SK-N-MC (cell line): ENCODE measurements at places on chromosomes 3 and 15.

GRCh38 chr3:189947948-189948723 lies 172.6 kb downstream of the P3H2 start:
- DNase-seq: peak; percentile 96

- no peak for DNase-seq
Observed at GRCh38 chr3:37397396-37397795, 223.0 kb upstream of the LRRFIP2 start.

DNA sequence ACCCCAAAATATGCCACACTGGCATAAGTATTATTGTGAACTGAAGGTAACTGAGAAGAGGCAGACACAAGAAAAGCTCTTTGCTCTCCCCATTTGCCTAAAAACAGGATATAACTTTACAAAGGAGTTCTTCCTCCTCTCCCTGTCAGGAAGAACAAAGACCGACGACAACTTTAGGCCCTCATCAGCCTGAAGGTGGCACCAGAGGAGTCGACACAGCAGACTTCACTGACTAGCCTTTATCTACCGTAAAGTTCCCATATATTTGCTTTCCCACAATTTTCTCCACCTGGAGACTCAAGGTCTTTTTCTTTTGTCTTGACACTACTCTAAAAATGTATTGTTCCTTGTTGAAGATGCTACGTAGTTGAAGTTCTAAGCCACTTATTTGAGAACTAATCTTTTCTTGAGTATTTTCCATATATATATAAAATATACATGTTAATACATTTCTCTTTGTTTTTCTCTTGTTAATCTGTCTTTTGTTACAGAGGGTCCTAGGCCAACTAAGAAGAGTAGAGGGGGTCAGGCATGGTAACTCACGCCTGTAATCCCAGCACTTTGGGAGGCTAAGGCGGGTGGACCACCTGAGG lies 16.2 kb upstream of the XIRP1 start:
- DNase-seq: no peak

DNA sequence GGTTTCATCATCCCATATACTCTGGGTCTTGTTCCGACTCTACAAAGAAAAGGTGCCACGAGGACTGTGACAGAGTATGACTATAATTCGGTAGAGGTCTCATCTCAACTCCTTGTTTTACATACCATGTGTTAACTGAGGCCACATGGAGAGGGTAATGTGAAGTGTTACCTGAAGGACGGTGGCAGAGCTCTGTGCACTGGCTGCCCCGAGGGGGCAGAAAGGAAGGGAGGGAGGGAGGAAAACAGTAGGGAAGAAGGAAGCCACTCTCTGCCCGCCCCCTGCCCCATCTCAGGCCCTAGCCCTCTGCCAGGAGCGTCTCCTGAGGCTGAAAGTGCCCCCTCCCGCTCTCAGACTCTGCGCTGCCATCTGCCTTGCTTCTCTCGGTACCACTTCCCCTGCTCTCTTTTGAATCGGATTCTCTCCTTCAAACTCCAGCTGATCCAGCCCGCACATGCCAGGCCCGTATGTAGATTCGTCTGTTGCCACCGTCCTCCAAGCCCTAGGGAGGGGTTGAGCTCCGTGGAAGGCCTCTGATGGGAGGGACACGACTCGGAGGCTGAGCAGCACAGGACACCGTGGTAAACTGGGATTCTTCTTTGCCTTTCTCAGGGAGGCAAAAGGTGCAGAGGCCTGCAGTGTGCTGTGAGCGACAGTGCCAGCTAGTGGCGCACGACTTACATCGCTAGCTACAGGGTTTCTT lies 70.5 kb upstream of the ATP10A start:
- no peak for DNase-seq

- no peak for DNase-seq
Observed at GRCh38 chr3:48926425-48927392, 8.1 kb downstream of the ARIH2 start.

- no peak for DNase-seq
Observed at GRCh38 chr15:89136078-89136806, 48.0 kb downstream of the ABHD2 start.
